ENCODE measurements at places on chromosomes 4 and X. TPM values are rescaled to one million over a fixed set of nuclear protein-coding genes. Genes with fewer than 3 reads are reported as not detected.

Gene MAGEA9B
- total RNA-seq = not detected

Gene SLC38A5
- total RNA-seq = not detected

Gene RCHY1
- total RNA-seq = 53.5 TPM

Gene LONRF3
- total RNA-seq = 2.4 TPM

Gene MAGEA6
- total RNA-seq = 187 TPM

Gene MAGEB17
- not detected for total RNA-seq

Gene AMBN
- 0.13 TPM for total RNA-seq

Gene CXCL1
- total RNA-seq = 81.3 TPM

Gene CXCL9
- total RNA-seq = 0.13 TPM

Gene BANK1
- total RNA-seq = not detected

Gene PTPN13
- 54.6 TPM for total RNA-seq

Gene BEX2
- total RNA-seq = 3.7 TPM

Gene NCAPG
- 45.1 TPM for total RNA-seq

Gene GLUD2
- total RNA-seq = 19.9 TPM

Gene KLKB1
- not detected for total RNA-seq

Gene PAK3
- total RNA-seq = 0.03 TPM

Gene IGSF1
- total RNA-seq = 0.05 TPM

Gene NDNF
- total RNA-seq = not detected

Gene LGI2
- total RNA-seq = 0.05 TPM

Gene MAGIX
- 2.6 TPM for total RNA-seq

Gene VCX
- 0.85 TPM for total RNA-seq

Gene FHIP1A
- total RNA-seq = 2.7 TPM

Gene PRDM8
- total RNA-seq = 0.05 TPM

Gene PABPC4L
- total RNA-seq = 0.11 TPM

Gene MAPK10
- total RNA-seq = 0.83 TPM

Gene TMEM154
- 0.90 TPM for total RNA-seq

Gene PLK4
- total RNA-seq = 13.7 TPM

Gene DACH2
- total RNA-seq = not detected

Gene GSX2
- total RNA-seq = not detected

Gene SAGE1
- 20.4 TPM for total RNA-seq

Gene TCEAL2
- total RNA-seq = not detected

Gene KCTD8
- not detected for total RNA-seq

Gene ACTRT1
- total RNA-seq = not detected

Gene RAPGEF2
- 27.5 TPM for total RNA-seq

Gene TAF7L
- total RNA-seq = 1.1 TPM

Gene GALNTL6
- total RNA-seq = 2.4 TPM

Gene RGN
- total RNA-seq = 0.29 TPM

Gene AFP
- total RNA-seq = not detected

Gene H2BW2
- total RNA-seq = not detected

Gene GPR82
- total RNA-seq = not detected

Data from SK-MEL-5 (cell line).